Aorta (tissue), 5 donors: ENCODE measurements at places on chromosomes 2 and 18. TPM values are rescaled to one million over a fixed set of nuclear protein-coding genes. Genes with fewer than 3 reads are reported as not detected.

- no peaks in the 10 kb centered on the region for H3K36me3 ChIP-seq
- H3K4me1 ChIP-seq: no peaks in the 10 kb centered on the region
- peak; percentile 77 for DNase-seq
- H3K4me3 ChIP-seq: no peak overlapping the region
- H3K27me3 ChIP-seq: peaks cover 3% of the 10 kb centered on the region
- H3K27ac ChIP-seq: no peak overlapping the region
These were observed 114.1 kb downstream of the BCL11A start for GRCh38 chr2:60439219-60439974.

DNA sequence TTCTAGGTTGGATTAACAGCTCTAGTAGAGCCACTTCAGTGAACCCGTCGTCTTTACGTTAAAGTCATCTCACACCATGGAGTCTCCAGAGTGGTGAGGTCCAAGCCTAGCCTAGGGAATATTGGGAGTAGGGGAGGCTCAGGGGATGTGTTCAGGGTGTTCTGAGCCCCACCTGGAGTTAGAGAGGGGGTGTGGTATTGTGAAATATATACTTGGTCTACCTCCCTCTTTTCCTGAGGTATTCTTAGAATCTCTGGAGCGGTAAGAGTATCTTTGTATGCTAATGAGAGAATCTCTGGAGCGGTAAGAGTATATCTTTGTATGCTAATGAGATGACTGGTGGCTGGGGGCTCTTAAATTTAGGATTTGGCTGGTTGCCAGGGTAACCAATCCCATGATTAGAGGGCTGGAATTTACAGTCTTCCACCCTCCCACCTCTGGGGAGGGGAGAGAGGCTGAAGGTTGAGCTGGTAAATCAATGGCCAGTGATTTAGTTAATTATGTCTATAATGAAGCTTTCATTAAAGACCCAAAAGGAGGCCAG is 69.5 kb downstream of the INPP4A start:
- no peak overlapping the region for H3K27ac ChIP-seq
- no peaks in the 10 kb centered on the region for H3K4me1 ChIP-seq
- DNase-seq: no peak
- H3K27me3 ChIP-seq: no peaks in the 10 kb centered on the region
- H3K4me3 ChIP-seq: no peak overlapping the region

DNA sequence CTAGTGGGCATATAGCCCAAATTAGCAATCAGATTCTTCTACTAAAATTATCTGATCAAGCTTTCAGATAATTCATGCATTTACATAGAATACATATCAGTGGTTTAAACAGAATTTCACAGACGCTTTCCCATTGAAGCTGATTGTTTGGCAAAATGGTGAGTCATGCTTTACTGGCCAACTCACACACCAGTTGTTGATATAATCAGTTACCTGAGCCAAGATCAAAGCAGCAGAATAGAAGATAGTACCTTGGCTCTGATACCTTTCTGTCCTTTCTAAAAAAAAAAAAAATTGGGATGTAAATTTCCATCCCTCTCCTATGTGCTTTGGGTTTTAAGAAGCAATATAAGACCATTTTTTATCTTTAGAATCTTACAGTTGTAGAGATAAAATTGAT is 178.0 kb downstream of the MCFD2 start:
- no peak overlapping the region for H3K27ac ChIP-seq
- no peak for DNase-seq
- no peaks in the 10 kb centered on the region for H3K27me3 ChIP-seq

DNA sequence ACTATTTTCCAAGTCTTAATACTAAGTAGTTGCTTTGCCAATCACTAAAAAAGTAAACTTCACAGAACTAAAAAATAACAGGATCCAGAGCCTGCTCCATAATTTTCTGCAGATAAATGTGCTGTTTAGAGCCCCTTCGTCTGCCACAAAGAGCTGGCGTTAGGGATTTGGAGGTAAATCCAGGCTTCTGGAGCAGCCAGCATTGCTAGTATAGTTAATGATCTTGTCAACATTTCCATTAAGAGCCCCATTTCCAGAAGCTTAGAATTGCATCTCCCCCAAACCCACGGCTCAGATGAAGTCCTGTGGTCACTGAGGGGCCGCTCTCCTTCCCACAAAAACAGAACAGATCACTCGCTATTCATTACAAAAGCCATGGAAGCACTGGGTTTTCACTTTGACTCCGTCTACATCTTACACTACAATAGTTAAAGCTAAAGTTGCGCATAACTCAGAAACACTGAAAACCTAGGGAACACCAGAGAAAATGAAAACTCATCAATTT is 41.9 kb downstream of the ZNF516 start:
- H3K36me3 ChIP-seq: no peaks in the 10 kb centered on the region
- no peak overlapping the region for H3K4me3 ChIP-seq
- H3K27me3 ChIP-seq: no peaks in the 10 kb centered on the region
- no peaks in the 10 kb centered on the region for H3K4me1 ChIP-seq
- no peak for DNase-seq
- no peak overlapping the region for H3K27ac ChIP-seq

ANKRD30BL gene
- not detected for total RNA-seq

KCNIP3 gene
- 7.7 TPM for total RNA-seq

RESP18 gene
- total RNA-seq: not detected

RND3 gene
- total RNA-seq: 67.0 TPM
